Sciatic nerve (tissue), 2 donors: ENCODE measurements at places on chromosomes 7 and 10. TPM values are rescaled to one million over a fixed set of nuclear protein-coding genes. Genes with fewer than 3 reads are reported as not detected.

Gene HSPB1
- total RNA-seq = 415 TPM

GRCh38 chr7:11742496-11742895 is 89.5 kb downstream of the THSD7A start:
- DNase-seq = no peak

GRCh38 chr10:71600849-71601248 is 118.7 kb downstream of the C10orf105 start:
- DNase-seq = no peak

Gene SLC13A1
- total RNA-seq = not detected

Gene WDFY4
- 8.6 TPM for total RNA-seq

DNA sequence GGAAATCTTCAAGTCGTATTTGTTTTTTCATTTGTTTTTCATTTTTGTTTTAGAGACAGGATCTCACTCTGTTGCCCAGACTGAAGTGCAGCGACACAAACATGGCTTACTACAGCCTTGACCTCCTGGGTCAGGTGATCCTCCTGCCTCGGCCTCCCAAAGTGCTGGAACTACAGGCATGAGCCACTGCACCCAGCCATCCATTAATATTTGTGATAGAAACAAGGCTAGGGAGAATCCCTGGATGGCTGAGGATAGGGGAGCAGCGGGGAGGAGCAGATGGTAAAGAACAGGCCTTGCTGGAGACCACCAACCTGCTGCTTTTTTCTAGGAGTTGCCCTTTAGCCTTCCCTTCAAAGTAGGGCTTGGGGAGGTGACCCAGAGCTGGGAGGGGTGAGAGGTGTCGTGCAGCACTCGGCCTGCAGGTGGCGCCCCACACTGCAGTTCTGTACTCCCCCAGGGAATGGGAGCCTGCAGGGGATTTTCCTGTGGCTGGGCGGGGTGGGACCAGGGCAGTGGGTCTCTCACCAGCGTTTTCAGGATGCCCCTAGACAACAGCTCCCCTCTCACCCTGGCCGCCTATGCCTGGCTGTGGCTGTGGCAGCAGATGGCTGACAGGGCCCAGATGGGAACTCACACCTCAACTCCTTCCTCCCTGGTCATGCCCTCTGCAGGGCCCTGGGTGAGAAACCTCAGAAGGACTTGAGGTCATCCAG is 12.6 kb upstream of the CDH23 start:
- peak; percentile 85 for DNase-seq

- DNase-seq = no peak
These were observed 723.3 kb upstream of the CELF2 start for GRCh38 chr10:10294184-10294880.

DNA sequence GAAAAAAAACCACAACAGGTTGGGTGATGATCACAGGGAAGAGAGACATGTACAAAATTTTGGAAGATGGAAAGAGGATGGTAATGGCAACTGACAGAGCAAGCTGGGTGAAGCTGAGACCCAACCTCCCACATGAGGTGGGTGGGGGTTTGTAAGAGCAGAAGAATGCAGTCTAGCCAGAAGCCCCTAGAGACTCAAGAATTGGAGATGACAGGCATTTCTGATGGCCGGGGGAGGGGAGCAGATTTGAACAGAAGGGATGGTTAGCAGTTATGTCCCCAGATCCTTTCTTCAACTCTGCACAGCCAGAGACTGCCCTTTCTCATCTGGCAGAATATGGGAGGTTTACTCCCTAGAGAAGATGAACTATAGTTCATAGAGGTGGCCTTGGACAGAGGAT is 208.0 kb downstream of the GALNT17 start:
- no peak for DNase-seq

DNA sequence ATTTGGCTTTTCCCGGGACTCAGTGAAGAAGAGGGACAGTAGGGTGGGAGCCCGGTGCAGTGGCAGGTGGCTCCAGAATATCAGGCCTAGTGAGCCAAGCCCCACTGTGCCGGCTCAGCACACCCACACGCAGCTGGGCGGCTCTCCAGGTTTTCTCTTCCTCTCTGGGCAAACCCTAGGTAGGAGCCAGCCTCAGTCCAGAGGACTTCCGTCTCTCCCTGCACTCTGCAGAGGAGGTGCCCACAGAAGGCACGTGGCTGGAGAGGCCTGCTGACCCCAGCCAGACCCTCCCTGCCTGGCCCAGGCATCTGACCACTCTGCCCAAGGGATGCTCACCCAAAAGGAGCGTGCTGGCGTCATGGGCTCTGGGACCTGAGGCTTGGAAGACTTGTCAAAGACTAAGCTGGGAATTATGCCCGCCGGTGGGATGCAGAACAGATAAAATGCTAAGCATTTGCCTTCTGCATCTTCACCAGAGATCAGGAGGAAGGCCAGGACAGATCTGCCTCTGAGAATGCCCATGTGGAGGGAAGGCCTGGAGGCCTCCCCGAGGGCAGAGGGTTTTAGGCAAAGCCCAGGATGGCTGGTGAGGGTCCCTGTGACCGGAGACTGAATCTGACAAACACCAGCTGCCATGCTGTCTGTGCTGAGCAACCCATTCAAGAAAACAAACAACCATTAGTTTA is 40.2 kb downstream of the TCERG1L start:
- no peak for DNase-seq

Gene ZSCAN25
- 19.8 TPM for total RNA-seq

DNA sequence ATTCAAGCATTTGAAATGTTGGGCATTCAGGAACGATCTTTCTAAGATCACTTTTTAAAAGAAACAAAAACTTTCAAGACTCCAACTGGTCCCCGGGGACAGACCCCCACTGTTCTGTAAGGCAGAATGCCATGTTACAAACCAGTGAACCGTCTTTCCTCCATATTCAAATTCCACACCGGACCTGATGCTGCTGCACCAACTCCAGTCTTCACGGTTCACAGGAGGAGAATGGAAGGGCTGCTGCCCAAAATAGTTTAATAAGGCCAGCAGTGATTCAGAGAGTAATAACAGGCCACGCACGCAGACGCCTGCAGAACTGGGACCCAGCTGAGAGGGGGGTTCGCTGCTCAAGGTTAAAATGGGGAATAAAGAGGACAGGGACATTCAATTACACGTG is 47.2 kb downstream of the OSBPL3 start:
- no peak for DNase-seq

GRCh38 chr7:94962661-94963060 is 55.3 kb downstream of the PPP1R9A start:
- DNase-seq = no peak

GRCh38 chr7:122136639-122137245 is 7.3 kb downstream of the AASS start:
- DNase-seq = no peak

GRCh38 chr7:2702594-2702957 is 14.6 kb downstream of the AMZ1 start:
- no peak for DNase-seq
